ENCODE measurements at places on chromosomes 13 and 19. TPM values are rescaled to one million over a fixed set of nuclear protein-coding genes. Genes with fewer than 3 reads are reported as not detected.

DNA sequence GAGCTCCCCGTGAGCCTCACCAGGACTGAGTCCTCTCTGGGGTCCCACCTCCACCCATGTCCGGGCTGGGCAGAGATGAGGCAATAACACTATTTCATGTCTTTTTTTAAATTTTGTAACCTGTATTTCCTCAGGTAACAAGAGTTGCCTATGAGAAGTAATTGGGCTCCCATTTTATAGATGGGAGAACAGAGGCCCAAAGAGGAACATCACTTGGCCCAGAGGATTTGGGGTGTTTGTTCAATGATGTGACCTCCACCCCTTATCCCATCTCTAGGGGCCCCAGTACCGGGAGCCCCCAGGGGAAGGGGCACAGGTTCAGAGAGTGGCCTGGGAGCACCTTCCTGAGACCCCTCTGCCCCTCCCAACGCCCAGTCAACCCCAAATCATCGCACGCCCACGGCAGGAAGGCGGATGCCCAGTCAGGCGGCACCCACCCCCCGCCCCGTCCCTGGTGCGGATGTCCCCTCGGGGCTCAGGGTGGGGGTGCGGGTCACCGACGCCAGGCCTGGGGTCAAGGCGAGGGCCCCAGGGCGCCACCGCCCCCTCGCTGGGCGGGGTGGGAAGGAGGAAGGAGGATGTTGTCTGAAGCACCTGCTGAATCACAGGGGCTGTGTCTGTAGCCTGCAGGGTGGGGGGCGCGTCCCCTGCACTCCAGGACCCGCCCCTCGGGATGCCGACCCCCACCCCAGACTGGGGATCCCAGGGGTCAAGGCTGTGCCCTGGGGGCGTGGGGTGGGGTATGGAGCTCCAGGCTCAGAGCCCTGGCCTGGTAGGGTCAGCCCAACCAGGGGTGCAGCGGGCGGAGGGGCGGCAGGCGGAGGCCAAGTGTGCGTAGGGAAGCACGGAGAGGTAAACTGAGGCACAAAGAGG, 9.0 kb upstream of the CIRBP start:
- DNase-seq: peak; percentile 78

- no peak for DNase-seq
Observed at GRCh38 chr13:37226971-37227370, 121.5 kb upstream of the CSNK1A1L start.

DNA sequence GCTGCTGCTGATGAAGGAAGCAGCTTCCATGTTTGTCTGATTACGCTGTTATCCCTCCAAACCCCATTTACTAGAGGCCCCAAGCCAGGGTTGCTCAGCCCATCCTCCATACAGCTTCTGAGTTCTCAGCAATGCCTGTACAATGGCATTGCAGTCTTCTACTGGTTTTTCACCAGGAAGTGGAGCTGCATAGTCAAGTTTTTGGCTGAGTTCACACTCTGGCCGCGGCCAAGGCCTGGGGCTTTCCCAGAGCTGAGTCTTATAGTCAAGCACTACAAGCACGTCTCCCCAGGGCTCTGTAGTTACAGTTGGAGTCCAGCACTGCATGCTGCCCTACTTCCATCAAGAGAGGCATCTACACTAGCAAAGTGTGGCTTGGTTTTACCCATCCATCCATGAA, 182.5 kb downstream of the POU4F1 start:
- no peak for DNase-seq

GRCh38 chr19:8196271-8196927, 12.8 kb upstream of the CERS4 start:
- no peak for DNase-seq

DNA sequence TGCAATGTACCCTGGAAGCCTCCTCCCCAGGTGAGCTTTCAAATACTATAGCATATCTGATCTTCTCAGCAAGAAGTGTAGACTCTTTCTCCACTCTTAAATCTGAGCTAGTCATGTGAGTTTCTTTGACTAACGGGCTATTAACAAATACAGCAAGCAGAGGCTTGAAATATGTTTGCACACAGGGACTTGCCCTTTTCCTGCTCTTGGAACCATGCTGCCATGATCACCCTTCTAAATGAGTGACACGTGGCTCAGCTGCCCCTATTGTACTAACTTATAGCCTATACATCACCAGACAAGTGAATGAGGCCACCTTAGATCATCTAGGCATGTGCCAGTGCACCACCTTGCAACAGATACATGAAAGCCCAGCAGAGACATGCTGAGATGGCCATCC, 13.3 kb upstream of the SUCLA2 start:
- no peak for DNase-seq

DNA sequence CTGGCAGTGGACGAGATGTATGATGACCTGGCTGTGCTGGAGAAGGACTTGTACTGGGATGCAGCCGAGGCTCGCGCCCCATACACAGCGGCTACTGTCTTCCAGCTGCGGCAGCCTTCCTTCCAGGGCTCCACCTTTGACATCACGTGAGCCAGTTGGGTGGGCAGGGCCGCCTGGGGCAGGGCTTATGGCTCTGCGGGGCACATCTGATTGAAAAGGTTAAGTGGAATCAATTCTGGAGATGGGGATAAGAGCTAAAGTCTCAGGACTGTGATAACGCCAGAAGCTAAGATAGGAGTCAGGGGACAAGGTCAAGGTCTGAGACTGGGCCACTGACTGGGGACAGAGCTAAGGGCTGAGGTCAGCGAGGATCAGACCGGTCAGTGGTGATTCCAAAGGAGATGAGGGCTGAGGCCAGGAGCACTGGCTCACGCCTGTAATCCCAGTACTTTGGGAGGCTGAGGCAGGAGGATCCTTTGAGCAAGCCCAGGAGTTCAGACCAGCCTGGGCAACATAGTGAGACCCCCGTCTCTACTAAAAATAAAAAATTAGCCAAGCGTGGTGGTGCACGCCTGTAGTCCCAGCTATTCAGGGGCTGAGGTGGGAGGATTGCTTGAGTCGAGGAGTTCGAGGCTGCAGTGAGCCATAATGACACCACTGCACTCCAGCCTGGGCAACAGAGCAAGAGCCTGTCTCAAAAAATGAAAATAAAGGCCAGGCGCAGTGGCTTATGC, 4.7 kb downstream of the BEST2 start:
- no peak for DNase-seq

- no peak for DNase-seq
Observed at GRCh38 chr13:41897126-41897525, 63.8 kb downstream of the VWA8 start.

The CABP5 gene
- total RNA-seq: not detected

The FFAR2 gene
- total RNA-seq: not detected

All from activated T-cell treated with anti-CD3 and anti-CD28 coated beads, Interleukin-2, amount 50 U/mL, for 72 hours (primary cell).